Activated CD8-positive, alpha-beta memory T cell treated with anti-CD3 and anti-CD28 coated beads, Interleukin-2, amount 10 ng/mL, durations not matched to agents 7 days and 5 days (primary cell): ENCODE measurements at places on chromosomes 2 and 18. TPM values are rescaled to one million over a fixed set of nuclear protein-coding genes. Genes with fewer than 3 reads are reported as not detected.

FBXO41 gene
- 31.5 TPM for total RNA-seq

LOXHD1 gene
- 0.06 TPM for total RNA-seq

GAREM1 gene
- not detected for total RNA-seq

RND3 gene
- total RNA-seq = not detected

CAPN14 gene
- 0.33 TPM for total RNA-seq

GKN1 gene
- total RNA-seq = not detected

MAP3K19 gene
- not detected for total RNA-seq

ANKRD62 gene
- not detected for total RNA-seq

MBD1 gene
- total RNA-seq = 97.8 TPM

CHRNG gene
- total RNA-seq = not detected
